ENCODE measurements at places on chromosomes 12 and 14.

DNA sequence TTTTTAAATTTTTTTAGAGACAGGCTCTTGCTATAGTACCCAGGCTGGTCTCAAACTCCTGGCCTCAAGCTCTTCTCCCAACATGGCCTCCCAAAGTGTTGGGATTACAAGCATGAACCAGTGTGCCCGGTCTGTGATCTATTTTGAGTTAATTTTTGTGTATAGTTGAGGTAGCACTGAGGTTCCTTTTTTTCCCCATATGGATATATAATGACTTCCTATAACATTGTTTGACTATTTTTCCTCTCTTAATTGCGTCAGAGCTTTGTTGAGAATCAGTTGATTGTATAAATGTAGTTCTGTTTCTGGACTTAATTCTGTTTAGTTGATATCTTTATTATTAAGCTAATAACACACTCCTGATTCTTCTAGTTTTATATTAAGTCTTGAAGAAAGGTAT, 8.6 kb upstream of the M6PR start:
- no peak for DNase-seq

DNA sequence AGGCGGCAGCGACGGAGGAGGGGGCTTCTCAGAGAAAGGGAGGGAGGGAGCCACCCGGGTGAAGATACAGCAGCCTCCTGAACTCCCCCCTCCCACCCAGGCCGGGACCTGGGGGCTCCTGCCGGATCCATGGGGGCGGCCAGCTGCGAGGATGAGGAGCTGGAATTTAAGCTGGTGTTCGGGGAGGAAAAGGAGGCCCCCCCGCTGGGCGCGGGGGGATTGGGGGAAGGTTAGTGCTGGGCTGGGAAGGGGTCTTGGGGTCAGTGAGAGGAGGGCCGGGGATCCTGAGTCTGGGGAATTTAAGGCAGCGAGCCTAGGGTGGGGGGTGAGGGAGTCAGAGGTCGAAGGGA, 203 bp downstream of the NFATC4 start:
- no peak for DNase-seq

- DNase-seq, result no peak
Observed at GRCh38 chr12:123013185-123014095, 33.0 kb downstream of the ARL6IP4 start.

GRCh38 chr14:50013934-50014333, 102.4 kb downstream of the VCPKMT start:
- DNase-seq, result no peak

Measured in brain (organoid and tissue), 16 donors.